ENCODE measurements at places on chromosomes 2 and 18.

DNA sequence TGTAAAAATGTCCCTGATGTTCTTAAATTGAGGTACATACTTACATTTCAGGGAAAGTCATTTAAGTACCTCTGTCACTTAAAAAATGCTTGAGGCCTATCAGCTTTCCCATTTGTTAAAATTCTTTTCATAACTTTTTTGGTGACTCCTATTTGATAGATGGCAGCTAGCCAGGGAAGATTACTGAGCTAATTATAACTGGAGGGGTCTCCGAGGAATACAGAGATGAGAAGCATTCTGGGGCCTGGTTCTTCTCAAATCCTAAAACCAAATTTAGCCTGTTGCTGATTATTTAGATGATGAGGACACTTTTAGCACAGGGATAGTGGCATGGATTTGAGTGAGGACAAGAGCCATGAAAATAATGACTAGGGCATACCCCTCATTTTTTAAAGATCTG is 4.8 kb downstream of the UGP2 start:
- no peak for DNase-seq

DNA sequence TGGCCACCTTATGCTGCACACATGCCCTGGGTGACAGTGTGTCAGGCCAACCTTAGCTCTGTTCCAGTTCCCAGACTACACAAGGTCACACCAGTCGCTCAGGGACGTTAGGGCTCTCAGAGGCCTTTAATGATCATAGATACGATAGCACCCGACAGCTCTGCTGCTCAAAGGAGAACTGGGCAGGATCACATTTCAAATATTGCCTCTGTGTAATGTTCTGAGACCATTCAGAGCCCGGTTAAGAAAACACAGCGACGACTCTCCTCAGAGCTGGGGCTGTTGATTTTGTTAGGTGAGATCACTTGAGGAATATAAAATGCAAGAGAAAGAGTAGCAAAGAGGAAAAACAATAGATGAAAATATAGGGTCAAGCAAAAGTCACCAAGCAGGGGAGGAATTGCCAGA is 166.6 kb upstream of the TANK start:
- no peak for DNase-seq

- no peak for DNase-seq
Measured at GRCh38 chr18:37420315-37420880, 145.2 kb downstream of the CELF4 start.

DNA sequence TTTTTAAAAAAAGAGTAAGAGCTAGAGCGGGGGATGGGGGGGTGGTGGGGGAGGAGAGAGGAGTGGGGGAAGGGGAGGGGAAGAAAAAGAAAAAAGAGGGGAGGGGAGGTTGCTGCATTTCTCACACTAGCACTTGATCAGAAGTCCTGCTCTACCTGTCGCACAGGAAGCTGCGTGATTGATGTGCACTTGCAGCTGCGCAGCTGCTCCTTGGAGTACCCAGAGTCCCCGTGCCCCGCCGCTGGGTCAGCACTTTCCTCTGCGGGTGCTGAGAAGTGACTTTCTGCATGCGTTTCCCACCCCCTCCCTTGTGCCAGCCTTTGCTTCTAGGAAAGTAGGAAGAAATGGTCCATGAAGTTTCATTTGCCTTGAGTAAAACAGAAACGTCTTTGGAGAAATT is 297.3 kb downstream of the ETAA1 start:
- no peak for DNase-seq

- DNase-seq: peak; percentile 67
Measured at GRCh38 chr2:230441227-230441897, 25.4 kb downstream of the SP100 start.

DNA sequence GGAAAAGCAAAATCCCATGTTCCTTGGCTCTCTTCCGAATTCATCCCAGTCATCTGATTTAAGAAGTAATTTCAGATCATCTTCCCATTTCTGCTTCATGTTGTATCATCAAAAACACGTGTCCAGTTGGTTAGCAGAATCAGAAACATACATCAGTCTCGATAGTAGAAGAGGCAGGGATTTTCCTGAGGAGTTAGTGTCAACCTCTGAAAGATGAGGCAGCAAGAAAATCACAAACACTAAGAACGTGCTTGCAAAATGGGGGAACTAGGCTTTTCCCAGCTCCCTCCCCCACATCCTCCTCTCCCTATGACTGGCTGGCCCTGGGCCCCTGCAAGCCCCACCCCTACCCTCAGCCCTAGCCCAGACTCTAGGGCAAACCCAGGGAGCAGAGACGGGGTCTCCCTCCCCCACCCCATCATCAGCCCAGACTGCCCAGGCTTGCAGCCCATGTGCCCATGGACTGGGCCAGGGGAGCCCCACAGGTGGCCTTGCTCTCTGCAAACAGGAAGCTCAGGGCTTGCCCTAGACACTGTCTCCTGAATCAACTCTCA is 161.0 kb upstream of the ID2 start:
- DNase-seq: no peak

GRCh38 chr2:107364361-107364950 is 462.2 kb upstream of the RGPD4 start:
- no peak for DNase-seq

DNA sequence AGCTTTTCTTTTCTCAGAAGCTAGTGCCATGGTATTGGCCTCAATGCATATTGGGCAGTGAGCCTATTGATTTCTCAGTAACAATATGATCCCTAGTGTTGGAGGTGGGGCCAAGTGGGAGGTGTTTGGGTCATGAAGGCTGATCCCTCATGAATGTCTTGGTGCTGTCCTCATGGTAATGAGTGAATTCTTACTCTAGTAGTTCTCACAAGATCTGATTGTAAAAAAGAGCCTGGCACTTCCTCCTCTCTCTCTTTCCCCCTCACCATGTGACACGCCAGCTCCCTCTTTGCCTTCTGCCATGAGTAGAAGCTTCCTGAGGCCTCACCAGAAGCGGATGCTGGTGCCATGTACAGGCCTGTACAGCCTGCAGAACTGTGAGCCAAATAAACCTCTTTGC is 12.8 kb upstream of the TBC1D8 start:
- no peak for DNase-seq

DNA sequence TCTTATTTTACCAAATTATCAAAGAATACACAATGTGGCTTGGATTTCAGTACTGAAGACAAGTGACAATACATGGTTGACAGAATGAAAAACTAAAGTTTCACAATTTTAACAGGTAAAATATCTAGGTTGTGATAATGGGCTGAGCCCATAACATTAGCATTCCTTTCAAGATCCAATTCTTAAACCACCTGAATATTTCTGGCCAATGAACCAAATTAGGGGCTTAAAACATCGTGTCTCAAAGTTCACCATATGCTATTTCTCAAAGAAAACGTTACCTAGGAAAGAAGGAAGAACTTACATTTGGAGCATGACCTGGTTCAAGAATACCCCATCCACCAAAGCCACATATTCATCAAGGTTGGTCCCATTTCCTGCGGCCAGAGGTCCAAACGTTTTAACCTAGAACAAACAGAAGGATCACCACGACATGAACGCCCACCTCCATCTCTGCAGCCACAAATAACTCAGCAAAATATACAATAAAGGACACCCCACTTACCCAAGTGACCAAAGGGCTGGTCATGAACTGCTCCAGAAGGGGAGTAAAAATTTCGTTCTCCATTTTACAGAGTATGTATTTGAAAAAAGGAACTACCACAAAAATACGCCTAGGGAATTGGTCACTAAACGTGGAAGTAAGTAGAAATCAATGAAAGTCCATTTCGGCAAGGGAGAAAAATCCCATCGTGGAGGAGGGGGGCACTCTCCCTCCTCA is 984 bp downstream of the CCDC88A start:
- peak; percentile 7 for DNase-seq

DNA sequence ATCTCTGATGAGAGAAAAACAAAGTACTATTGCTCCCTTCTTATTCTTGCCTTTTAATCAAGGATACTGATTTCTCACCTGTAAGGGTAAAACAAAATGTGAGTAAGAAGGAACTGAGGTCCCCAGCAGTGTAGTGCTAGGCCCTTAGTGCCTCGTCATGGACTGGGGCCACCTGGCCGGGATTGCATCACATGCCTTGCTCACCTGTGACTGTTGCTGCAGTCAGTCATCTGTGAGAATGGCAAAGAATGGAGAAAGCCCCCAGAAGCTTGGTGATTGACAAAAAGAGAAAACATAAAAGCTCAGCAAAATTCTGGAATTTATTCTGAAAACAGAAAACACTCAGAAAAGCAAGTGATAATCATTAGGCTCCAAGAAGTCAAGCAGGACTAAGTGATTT is 63.4 kb downstream of the SPATS2L start:
- no peak for DNase-seq

GRCh38 chr2:150207979-150208378 is 279.5 kb downstream of the RND3 start:
- no peak for DNase-seq

DNA sequence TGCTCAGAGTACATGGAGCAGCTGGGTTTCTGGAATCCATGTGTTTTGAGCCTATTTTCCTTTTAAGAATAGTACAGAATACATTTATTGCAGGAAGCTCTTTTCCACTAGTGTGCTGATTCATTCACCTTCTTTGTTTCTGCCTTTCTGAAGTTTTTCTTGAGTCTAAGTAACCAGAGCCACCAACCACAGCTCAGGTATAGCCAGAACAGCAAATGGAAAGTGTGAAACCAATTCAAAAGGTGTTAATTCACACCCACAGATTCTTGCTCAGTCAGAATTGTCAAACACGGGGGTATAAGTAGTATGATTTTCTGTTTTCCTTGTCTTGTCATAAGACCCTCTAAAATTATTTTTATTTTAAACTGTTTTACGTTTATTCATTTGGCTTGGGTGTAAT is 75.9 kb upstream of the DYNAP start:
- no peak for DNase-seq

GRCh38 chr2:178449700-178450523 is 1.1 kb downstream of the PRKRA start:
- DNase-seq: no peak

GRCh38 chr2:159855143-159855542 is 57.1 kb upstream of the CD302 start:
- DNase-seq: no peak

DNA sequence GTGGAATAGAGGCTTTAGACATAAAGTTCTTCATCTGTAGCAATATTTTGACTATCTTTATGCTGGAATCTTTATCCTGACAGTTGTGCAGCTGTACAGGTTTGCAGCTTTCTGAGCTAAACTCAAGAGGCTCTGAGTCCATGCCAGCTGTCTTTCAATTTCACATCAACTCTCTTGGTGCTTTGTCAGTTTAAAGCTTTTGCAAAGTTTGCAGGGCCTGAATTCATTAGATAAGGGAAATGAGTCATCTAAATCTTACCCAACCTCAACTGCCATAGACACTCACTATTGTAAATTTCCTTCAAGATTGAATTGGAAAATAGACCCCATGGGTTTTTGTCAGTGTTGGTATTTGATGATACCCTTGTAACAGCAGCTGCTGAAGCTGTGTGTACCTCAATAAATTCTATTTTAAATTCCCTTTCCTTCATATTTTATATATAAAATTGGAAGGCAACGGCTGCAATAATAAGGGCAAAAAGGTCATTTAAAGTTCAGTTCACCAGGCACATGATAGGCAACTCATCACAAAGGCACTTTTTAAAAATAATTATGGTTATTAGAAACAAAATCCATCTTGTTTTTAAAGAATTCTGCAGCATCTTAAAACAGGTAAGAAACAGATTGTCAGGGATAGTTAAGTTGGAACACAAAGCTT is 169.9 kb upstream of the SLC39A10 start:
- peak; percentile 24 for DNase-seq

- DNase-seq: no peak
Measured at GRCh38 chr2:143960177-143960576, 559.7 kb downstream of the ZEB2 start.

- DNase-seq: no peak
Measured at GRCh38 chr2:38113051-38113450, 37.1 kb upstream of the CYP1B1 start.

- no peak for DNase-seq
Measured at GRCh38 chr2:23757686-23758433, 169.1 kb downstream of the ATAD2B start.

DNA sequence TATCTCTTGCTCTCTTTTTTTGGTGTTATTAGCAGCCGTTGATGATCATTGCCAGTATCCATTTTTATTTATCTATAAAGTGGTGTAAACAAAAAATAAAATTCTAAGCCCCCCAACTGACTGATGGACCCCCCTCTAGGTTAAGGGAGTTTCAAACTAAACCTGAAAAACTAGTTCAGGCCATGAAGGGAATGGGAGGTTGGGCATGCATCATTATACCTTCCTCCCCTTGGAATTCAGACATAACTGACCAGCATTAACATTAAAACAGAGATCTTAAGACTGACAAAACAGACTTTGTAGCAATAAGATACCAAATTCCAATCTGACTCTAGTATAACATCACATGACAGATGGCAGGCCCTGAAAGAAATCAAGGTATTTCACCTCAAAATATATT is 20.2 kb downstream of the RALBP1 start:
- no peak for DNase-seq

DNA sequence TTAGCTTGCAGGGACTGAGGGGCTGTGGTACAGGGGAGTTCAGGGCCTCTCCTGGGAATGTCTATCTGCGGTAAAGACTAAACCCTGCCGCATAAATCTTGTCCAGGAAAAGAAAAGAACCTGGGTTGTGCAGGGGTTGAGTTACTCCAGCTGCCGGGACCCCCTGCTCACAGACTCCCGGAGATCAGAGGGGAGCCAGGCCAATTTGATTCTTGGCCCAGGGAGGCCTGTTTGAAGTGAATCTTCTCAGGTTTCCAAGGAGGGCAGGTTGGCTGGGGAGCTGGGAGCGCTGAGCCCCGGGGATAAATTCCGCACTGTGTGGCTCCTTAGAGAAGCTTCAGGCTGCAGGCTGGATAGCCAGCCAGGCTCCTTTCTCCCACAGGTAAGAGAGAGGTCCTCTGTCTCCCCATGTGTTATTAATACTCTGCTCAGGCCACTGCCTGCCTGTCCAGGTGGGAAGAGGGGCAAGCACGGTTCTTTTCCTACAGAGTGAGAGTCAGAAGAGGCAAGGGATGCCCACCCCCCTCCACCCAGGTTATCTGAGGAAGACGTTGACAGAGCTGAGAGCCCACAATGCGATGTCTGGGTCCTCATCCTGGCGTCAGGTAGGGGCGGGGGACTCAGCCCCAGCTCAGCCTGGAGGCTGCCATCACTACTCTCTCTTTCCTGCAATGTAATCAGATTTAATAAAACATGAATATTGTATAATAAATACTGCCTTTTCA is 82.7 kb downstream of the LONRF2 start:
- DNase-seq: no peak

DNA sequence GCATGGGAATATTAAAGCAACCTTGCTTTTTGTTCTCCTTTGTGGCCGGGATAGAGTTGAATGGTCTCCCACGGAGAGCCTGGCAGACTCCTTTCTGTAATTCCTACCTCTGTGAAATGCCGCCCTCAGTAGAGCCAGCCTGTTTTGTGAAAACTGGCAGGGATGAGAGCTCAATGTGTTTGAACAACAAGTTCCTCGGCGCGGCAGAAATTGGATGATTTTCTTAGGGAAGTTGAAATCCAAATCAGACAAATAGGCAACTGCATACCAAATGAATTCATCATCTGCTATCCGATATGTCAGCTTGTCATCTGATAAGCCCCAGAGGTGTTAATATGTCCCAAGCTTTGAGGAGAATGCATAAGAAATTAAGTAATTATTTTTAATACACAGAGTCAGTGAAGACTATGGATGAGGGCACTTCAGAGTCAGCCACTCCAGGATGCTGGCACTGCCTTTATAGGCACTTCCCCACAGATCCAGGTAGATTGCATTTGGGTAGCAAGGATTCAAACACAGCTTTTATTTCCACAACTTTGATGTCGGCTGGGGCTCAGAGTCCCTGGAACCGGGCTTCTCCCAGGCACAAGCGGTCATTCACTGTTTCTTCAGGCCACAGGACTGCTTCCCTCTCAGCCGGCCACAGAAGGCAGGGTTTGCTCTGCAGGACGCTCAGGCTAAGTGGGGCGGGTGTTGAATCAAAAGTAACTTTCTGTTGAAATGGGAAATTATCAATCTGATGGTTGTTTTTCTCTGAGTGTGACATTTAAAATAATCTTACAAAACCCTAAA is 82.8 kb upstream of the REV1 start:
- no peak for DNase-seq
